Right ventricle myocardium superior (tissue), 1 donor: ENCODE measurements at places on chromosomes 2 and 18. TPM values are rescaled to one million over a fixed set of nuclear protein-coding genes. Genes with fewer than 3 reads are reported as not detected.

DNA sequence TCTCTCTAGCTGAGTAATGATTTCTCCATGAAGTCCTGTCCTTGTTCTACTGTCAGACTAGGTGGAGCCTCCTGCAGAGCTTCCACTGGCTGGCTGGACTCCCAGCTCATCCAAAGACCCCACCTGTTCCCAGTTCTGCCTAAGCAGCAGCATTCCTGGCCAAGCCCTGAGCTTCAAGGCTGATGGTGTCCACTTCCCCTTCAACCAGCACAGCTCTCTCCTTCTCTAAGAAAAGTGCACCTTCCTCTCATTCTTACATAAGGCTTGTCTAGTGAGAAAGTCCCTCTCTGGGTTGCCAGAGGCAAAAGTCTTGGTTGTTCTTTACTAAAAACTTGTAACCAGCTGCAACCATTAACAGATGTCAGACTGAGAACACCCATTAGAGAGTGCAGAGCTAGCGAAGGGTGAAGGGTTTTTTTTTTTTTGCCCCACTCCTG, 58.9 kb downstream of the CXCR4 start:
- no peak for DNase-seq

- no peak for DNase-seq
Measured at GRCh38 chr2:37663390-37663789, 8.1 kb downstream of the CDC42EP3 start.

DNA sequence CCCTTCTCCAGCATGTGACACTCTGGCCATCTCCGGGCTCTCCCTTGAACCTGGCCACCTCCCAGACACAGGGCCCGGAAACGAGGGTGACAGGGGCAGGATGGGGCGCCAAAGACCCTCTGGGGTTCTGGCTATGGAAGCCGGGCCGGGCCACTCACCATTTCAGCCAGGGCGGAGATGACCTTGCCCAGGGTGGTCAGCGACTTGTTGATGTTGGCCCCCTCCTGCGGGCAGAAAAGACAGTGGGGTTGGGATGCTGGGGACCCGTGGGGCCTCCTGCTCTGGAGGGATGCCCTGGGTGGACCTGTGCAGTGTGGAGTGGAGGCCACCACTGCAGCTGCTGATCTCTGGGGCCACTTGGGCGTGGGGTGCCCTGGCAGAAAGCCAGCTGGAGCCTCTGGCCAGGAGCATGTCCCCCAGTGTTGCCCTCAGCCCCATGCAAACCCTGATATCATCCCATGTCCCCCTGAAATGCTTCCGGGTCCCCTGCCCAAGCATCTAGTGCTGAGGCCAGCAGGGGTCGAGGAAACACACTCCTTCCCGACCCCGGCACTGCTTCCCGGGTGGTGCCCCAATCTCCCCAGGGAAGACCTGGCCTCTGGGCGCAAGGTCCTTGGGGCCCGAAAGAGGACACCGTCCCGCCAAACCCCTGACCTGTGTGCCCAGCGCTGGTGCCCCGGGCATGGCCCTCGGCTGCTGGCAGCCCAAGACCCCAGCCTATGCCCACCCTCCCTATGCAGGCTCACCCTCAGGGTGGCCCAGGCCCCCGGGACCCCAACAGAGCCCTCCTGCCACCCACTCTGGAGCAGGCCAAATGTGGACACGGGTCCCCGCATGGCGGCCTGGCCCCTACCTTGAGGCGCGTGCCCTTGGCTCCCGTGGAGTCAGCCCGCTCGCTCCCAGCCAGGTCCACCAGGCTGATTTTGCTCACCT, 36.9 kb downstream of the KIF1A start:
- peak; percentile 32 for DNase-seq

GRCh38 chr2:96540136-96540535, 3.6 kb downstream of the ARID5A start:
- no peak for DNase-seq

- DNase-seq, result no peak
Measured at GRCh38 chr18:7945882-7946281, 378.8 kb downstream of the PTPRM start.

GRCh38 chr2:98748292-98749065, 17.5 kb upstream of the MGAT4A start:
- DNase-seq, result no peak

- DNase-seq, result no peak
Measured at GRCh38 chr2:110866045-110866444, 133.7 kb downstream of the ACOXL start.

GRCh38 chr18:28161608-28162599, 15.0 kb downstream of the CDH2 start:
- no peak for DNase-seq

- no peak for DNase-seq
Measured at GRCh38 chr2:132503701-132504100, 87.1 kb downstream of the GPR39 start.

- no peak for DNase-seq
Measured at GRCh38 chr18:57780706-57781347, 22.3 kb downstream of the ATP8B1 start.

- DNase-seq, result no peak
Measured at GRCh38 chr18:28778706-28779105, 601.8 kb upstream of the CDH2 start.

GRCh38 chr2:224659714-224660113, 56.5 kb downstream of the CCDC195 start:
- no peak for DNase-seq

DNA sequence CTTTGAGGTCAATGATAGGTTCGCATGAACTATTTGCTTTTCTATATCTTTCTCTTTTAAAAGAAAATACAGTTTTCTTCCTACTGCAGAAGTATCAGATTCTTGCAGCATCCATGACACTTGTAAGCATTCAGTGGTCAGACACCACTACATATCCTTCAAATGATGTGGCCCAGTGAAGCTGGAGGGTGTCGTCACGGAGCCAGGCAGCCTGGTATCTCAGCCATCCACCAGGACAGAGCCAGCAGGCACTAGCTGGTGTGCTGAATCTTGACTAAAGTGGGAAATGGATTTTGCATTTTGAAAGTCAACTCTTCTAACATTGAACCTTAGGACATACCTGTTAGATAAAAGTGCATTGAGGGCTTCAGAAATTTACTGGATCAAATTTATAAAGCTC, 5.4 kb downstream of the KLHL14 start:
- no peak for DNase-seq

DNA sequence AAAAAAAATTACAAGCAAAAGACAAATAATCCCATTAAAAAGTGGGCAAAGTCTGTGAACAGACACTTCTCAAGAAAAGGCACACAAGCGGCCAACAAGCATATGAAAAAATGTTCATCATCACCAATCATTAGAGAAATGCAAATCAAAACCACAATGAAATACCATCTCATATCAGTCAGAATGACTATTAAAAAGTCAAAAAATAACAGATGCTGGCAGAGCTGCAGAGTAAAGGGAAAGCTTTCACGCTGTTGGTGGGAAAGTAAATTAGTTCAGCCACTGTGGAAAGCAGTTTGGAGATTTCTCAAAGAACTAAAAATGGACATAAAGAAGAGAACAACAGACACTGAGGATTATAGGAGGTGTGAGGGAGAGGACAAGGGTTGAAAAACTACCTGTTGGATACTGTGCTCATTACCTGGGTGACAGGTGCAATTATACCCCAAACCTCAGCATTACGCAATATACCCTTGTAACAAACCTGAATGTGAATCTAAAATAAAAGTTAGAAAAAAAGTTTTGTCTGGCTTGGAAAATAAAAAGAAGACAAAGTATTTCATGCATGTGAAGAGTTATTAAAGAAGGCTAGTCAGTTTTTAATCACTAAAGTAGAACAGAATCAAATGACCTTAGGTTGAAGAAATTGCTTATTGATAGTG, 8.7 kb upstream of the ACSL3 start:
- no peak for DNase-seq

DNA sequence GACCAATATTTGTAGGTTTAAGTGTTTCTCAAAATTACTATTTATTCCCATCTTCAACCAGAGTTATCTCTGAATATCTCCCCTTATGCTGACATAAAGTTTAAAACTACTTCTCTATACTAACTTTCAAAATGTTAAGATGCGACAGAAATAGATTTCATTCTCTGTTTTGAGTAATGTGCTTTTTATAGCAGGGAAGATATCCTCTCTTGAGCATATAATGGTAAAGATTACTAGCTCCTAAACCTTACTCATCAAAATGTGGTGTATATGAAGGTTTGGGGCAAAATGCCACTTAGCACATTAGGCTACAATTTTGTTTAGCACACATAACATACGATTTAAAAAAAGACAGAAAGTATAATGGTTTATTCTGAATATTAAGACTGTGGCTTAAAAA, 54.4 kb downstream of the CWC22 start:
- no peak for DNase-seq

GRCh38 chr2:18957909-18958308, 368.5 kb upstream of the NT5C1B start:
- no peak for DNase-seq

GRCh38 chr2:150097402-150097801, 390.1 kb downstream of the RND3 start:
- no peak for DNase-seq

- DNase-seq, result no peak
Measured at GRCh38 chr2:48545244-48545643, 15.3 kb downstream of the STON1 start.

GRCh38 chr2:176156807-176157498, at the start of gene HOXD3:
HOXD3 (plus strand) TSS chr2:176157307; CDS start chr2:176169115, 11,808 bp downstream.
- no peak for DNase-seq

DNA sequence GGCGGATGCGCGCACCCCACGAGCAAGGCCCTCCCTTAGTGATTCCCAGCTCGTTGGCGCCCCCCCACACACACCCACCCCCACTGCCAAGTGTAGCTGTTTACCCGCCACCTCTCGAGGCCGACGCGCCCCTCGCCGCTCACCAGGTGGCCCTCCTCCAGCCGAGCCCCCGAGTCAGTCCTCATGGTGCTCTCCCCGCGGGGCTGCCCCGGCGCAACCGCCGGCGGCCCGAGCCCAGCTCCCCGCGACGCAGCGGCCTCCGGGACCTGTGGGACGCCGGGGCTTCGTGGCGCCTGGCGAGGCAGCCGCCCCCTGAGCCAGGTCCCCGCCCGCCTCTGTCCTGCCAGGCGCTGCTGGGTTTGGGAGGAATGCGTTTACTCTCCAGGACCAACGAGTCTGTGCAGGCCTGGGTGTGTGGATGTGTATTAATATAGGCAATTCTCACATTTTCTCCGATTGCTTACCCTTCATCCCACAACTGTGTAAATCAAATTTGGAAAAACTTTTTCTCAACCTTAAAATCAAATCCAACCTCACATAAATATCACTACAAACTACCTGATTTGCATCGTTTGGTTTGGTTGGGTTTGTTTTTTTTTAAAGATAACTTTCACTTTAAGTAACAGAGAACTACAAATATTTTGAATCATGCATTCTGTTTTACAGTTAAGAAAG, at the start of gene TMEM237:
TMEM237 (minus strand) TSS at position 288 of the 675 bp plus-strand sequence; CDS start at position 185, 103 bp downstream.
- DNase-seq, result peak; percentile 66

- DNase-seq, result no peak
Measured at GRCh38 chr2:136139631-136140030, 21.7 kb upstream of the CXCR4 start.

DNA sequence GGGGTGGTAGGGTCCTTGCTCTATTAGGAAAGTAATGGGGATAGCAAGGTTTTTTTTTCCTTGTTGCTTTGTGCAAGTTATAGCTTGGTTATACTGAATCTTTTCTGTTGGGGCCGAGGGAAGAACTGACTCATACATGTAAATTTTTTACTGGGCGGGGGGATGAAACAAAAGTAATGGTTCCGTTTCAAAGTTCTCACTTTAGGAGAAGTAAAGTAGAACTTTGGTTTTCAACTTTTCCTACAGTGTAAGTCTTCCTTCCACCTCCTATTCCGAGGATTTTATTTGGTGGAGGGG, 1.1 kb downstream of the AFTPH start:
- DNase-seq, result no peak

GRCh38 chr2:32925976-32926707, 20.6 kb upstream of the LTBP1 start:
- no peak for DNase-seq

- no peak for DNase-seq
Measured at GRCh38 chr2:219645631-219646527, 18.4 kb downstream of the SLC4A3 start.

DNA sequence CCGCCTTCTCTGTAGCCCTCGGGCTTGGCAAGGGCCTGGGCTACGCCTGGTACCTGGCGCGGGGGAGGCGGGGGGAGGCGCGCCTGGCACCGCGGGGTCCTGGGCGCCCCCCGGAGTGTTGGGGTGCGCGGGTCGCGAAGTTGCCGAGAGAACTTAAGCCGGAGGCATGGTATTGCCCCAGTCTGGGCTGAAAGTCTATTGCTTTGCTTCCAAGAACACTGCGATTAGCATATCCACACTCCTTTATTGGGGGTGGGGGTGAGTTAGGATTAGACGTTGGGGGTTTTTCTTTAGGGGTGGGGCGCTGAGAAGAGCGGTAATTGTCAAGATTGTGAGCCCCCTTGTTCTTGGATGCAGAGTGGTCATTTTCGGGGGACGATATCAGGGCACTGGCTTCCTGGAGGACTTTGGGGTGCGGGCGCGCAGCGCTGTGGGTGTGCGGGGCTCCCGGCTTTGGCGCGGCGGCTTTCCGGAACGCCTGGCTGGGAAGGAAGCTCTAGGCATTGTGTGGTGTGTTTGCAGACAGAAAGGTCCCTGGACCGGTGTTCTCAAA, 798 bp downstream of the TANC1 start:
- DNase-seq, result no peak

DNA sequence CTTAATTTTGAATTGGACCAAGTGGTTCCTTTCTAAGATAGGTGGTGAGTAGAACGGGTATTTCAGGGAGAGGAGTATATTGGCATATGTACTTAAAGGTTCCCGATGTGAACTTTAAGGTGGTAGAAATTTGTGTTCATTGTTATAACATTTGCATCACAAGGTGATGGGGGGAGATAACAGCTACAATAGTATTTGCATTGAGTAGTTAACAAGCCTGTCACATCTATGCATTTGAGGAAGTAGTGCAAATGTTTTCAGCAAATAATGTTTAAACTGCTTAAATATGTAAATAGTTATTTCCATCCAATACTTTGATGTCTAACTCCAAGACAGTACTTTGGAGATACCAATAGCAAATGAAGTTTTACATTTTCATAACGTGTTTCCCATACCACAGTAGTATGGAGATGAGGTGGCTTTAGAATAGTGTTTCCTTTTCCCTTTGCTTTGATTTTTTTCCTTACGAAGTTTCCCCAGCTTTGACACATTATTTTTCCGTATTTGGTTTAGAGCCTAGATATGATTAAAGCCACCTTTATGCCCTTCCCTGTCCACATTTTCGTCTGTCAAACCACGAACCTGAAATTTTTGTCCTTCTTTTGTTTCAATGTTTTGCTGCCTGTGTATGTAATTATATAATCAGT, 46.6 kb downstream of the VAPA start:
- DNase-seq, result no peak

DNA sequence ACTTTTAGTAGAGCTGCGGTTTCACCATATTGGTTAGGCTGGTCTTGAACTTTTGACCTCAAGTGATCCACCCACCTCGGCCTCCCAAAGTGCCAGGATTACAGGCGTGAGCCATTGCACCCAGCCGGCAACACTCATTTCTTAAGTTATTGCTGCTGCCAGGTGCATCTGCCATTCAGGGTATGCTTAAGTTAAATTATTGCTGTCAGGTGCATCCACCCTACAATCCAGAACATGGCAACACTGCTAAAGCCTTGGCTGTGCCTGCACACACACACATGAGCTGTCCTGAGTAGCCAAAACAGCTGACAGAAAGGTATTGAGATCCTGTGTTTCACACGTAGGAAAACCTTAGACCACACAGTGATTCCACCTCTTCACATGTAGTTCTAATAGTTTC, 148.2 kb downstream of the FAM161A start:
- no peak for DNase-seq

SERPINB3 gene
- total RNA-seq, result not detected

BUB1 gene
- total RNA-seq, result 0.65 TPM

TMEM169 gene
- total RNA-seq, result 0.62 TPM

RETREG2 gene
- total RNA-seq, result 36.8 TPM

TRIP12 gene
- 164 TPM for total RNA-seq

BCL11A gene
- total RNA-seq, result 31.6 TPM

ITGB1BP1 gene
- 97.0 TPM for total RNA-seq

UBR3 gene
- total RNA-seq, result 112 TPM

GDF7 gene
- total RNA-seq, result 0.38 TPM

PXDN gene
- 15.6 TPM for total RNA-seq
